ENCODE measurements at places on chromosomes 11 and 22.

- no peak for DNase-seq
These were observed 21.4 kb downstream of the CD6 start for GRCh38 chr11:60992842-60993409.

- no peak for DNase-seq
These were observed 30.0 kb upstream of the ME3 start for GRCh38 chr11:86702220-86702983.

DNA sequence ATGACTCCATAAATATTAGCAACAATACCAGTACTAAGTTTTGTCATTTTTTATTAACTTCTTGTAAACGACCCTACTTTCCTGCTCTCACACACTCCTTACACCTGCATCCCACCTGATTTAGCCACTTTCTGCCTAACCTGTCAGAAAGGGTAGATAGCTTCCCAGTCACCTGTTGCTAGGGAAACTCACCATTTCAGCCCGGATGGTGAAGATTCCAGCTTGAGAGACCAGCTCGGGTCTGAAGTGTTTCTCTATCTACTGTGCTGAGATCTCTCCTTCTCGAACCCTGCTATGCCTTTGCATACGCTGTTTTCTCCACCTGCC, at the start of gene PARVG:
PARVG (plus strand) TSS at position 220 of the 327 bp plus-strand sequence. CDS start 2,405 bp downstream, outside the sequence.
- DNase-seq = no peak

DNA sequence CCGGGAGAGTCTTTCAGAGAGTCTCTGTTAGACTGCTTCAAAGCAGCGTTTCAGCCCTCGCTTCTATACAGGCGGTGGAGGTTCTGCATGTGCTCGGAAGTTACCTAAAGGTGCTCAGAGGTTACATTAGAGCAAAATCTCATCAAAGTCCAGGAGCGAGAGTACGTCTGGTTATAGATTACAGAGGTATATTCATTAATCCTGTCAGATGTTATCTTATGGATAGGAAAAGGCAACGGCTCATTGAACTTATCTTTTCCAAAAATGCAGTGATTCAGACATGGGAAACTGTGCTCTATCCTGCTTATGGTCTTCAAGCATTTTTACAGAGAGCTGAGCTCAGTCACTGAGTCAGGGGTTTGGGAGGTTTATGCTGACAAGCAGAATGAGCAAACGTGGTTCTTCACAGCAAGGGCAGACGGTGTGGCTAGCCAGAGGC, 9.1 kb upstream of the ZBED5 start:
- DNase-seq = no peak

- peak; percentile 18 for DNase-seq
These were observed 9.7 kb upstream of the RCN1 start for GRCh38 chr11:32081129-32081641.
